ENCODE measurements at places on chromosomes 16 and 17.

DNA sequence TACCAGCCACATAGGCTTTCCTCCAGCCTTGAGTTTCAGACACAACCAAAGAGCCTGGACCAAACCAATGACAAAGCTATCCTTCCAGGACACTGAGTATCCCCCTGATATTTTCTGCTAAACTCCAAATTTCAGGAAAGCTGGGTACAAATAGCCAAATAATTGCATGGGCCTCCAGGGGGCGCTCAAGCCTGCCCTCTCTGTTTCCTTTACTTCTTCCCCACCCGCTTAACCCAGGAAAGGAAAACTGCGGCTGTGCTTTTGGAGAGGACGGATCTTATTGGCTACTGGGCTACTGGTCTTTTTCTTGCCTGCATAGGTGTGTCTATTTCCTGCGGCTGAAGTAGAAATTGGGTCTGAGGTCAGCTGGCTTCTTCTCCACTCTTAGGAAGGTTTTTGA is 30.1 kb downstream of the GNGT2 start:
- no peak for DNase-seq

DNA sequence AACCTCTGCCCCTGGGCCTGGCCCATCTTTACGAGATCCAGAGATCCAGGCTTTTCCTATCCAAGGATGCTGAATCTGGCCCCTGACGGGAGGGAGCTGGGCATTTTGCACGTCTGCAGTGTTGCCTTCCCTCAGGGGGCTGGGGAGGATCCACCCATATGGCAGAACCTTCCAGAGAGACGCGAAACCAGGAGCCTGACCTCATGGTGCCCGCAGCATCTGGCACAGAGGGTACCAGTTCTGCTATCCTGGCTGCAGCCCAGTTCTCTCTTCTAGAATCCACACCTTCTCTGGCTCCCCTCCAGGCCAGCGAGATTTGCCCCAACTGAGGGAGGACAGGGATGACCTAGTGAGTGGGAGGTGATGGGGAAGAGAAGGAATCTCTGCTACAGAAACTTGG is 20.5 kb upstream of the ZNF652 start:
- DNase-seq: no peak

GRCh38 chr17:73492125-73492820 is 152.0 kb downstream of the SDK2 start:
- DNase-seq: no peak

- no peak for DNase-seq
These were observed 93.7 kb downstream of the MGAT5B start for GRCh38 chr17:76961869-76962268.

GRCh38 chr17:34487626-34488025 is 91.8 kb upstream of the TMEM132E start:
- no peak for DNase-seq

- DNase-seq: peak; percentile 9
These were observed 754 bp upstream of the SLFN11 start for GRCh38 chr17:35373984-35374765.

DNA sequence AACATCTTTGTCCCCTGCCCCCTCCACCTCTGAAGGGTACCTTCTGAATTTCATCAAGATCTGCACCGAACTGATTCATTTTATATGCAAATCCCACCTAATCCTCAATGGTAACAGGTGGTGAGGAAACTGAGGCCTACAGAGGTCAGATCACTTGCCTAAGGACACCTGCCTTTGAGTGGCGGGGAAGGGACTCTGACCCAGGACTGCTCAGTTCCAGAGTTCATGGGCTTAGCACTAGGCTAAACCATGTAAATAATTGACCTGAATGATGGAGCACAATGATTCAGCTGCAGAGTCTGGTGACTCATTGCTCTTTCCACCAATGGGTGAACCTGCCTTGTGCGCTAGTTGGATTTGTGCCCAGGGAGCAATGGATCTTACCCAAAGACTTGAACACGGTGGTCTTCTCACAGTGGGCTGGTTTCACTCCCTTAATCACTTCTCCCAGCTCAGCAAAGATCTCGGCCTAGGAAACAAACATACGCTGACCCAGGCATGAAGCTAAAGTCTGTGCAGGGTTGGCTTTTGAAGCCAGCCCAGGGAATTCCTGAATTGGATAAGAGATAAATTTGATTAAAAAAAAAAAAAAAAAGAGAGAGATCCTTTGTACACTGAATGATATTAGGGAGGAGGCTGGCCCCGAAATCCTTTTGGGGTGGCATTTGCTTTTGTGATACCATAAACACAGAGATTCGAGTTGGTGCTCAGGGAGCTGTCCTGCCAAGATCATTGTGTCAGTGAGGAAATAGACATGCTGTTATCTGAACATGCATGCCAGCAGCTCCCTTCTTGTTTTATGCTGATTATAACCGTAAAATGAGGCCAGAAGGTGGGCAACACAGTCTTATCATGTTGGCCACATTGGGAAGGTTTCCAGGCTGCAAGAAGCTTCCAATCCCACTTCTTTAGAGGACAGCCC is 17.0 kb downstream of the CRYM start:
- peak; percentile 31 for DNase-seq

DNA sequence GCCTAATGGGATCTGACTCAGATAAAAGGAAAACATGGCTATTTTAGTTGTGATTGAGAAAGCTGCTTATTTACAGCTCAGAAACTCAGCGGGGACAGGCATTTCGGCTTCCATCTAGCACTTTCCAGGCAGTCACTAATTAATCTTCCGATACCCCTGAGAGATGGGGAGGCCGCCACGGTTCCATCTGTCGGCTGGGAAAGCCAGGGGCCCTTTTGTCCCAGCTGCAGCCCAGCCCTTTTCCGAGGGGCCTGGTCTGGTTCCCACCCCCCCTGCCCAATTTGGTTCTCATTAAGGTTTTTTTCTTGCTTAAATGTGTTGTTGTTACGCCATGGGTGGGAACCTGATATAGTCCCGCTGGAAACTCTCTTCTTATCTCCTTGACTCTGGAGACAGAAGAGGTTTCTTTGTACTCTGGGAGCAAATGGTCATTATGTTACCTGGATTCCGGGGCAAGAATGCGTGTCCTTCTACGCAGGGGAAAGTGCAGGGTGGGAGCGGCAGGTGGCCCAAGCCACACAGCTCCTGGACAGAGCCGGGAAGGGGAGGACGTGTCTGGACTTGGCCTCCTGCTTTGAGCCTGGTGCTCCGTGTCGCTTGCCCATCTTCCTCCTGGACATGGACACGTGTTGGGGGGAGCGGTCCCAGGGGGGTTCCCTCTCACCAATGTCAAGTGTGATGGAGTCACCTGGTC is 50.9 kb upstream of the GSE1 start:
- no peak for DNase-seq

DNA sequence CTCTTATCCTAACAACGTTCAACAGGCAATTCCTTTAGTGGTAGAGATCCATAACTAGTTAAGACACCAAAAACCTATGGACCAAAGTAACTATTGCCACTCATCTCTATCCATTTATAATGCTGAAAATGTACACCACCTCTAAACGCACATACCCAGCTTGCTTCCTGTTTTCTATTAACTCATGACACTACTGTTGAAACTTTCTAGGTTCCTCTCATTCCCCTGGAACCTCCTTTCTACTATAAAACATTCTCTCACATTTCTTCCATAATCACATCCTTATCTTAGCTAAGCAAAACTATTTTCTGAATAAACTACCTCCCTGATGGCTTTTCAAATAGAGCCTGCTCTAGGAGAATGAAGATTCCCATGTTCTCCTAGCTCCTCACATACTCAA is 42.9 kb upstream of the KSR1 start:
- DNase-seq: no peak

- no peak for DNase-seq
These were observed 98.6 kb downstream of the USP22 start for GRCh38 chr17:20944014-20944865.

DNA sequence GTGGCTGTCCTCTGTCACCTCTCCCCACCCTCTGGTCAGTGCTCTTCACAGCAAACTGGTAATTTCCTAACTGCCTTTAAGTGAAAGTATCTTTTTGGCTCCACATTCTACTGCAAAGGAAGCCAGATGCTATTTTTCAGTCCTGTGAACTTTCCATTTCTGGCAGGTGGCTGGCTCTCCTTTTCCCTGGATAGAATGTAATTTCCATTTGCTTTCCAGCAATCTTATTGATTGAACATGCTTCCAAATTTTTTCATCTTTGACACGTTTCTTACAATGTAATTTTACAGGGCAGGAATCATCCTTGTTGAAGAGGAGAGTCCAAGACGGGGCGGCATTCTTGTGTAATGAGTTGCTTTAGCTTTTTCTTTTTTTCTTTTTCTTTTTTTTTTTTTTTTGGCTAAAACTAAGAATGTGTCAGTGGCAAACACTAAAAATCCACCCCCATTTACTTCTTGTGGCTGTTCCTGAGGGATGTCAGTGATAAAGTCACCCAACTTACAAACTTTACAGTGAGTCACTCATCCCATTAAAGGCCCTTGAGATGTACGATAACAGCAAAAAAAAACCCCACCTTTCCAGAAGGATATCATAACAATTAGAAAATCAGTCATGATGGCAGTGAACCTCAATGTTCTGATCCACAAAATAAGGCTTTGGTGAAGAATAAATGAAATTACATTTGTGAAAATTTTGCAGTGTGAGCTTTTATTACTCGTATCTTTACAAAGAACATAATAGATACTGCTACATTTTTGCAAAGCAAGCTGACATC is 29.4 kb upstream of the PRKCA start:
- DNase-seq: no peak

- no peak for DNase-seq
These were observed 163.4 kb downstream of the PHKB start for GRCh38 chr16:47624563-47624962.

- DNase-seq: no peak
These were observed 3.5 kb downstream of the MARVELD3 start for GRCh38 chr16:71629278-71630016.

DNA sequence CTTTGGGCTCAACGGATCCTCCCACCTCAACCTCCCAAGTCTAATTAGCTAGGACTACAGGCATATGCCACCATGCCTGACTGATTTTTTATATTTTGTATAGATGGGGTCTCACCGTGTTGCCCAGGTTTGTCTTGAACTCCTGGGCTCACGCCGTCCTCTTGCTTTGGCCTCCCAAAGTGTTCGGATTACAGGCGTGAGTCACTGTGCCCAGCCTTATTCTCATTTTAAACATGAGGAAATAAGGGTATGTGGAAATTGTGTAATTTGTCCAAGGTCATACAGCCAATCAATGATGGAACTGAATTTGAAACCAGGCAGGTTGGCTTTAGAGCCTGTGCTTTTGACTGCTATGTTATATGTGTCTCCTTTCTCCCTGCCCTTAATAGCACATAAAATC is 27.4 kb upstream of the AQP8 start:
- no peak for DNase-seq

- no peak for DNase-seq
These were observed 156.9 kb downstream of the LAT start for GRCh38 chr16:29141586-29142324.

GRCh38 chr16:87550495-87550961 is 51.8 kb upstream of the JPH3 start:
- no peak for DNase-seq

DNA sequence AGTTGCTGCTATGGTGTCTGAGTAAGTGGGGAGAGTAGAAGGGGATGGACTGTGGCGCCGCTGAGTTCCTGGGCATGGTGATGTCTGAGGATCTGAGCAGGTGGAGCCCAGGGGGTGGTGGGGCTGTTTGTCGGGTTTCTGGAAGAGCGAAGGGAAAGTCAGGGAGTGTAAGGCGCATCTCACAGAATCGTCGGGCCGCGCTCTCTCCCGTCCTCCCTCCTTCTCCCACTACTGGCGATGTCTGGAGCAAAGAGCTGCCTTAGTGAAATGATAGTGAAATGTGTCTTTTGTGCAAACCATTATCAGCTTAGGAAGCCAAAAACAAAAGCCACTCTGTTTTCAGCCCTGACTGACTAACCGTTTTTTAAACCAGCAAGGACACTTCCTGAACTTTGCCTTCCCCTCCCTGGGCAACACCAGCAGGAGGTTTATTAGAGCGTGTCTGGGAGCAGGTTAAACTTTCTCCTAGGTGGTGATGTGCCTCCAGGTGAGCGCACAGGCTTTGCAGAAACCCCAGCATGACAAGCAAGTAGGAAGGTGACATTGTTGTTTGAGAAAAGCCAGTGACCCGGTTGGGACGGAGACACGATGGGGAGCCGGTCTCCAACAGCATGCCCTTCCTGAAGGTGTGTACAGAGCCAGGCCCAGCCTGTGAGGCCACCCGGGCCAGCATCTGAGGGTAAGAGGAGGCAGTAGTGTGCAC is 49.1 kb downstream of the RAB11FIP3 start:
- DNase-seq: no peak

DNA sequence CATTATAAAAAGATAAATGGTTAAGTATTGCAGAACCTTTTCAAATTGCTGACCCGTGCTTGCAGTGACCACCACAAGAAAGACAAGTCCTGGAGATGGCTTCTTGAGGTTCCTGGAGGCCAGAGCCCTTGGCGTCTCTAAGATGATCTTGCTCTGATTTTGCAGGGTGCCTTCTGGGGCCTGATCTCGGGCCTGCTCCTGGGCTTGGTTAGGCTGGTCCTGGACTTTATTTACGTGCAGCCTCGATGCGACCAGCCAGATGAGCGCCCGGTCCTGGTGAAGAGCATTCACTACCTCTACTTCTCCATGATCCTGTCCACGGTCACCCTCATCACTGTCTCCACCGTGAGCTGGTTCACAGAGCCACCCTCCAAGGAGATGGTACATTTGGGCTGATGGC is 63.0 kb downstream of the SLC5A11 start:
- DNase-seq: no peak

DNA sequence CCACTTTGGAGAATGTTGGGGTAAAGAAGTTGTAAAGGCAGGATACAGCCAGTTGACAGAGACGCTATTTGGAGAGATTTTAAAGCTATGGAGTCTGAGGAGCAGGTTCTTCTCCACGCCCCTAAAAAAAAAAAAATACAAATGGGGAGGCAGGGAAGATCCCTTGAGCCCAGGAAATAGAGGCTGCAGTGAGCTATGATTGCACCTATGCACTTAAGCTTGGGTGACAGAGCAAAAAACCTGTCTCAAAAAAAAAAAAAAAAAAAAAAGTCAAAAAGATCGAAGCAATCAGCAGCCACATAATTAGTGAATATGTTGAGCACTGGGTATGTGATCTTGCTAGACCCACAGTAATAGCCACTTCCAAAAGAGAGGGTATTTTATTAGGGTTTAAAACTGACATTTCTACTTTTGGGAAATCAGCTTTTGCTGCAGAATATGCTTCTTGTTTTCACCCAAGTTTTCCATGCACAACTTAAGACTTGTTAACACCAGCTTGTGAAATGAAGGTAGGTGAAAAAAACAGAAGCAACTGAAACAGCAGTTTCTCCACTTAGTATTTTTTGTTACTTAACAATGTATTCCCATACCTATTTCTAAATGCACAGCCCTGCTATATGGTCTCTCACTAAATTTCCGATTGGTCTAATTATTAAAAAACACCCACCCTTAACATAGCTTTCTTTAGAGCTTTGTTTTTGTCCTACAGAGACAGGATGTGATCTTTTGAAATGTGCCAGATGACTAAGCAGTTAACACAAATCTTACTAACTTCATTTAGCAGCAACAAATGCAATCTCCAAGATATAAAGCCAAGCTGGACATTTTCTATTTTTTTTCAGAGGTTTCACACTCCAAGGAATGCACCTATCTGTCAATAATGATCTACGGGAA is 2.5 kb upstream of the ARL6IP1 start:
- DNase-seq: no peak

All from GOT3 (cell line).